ENCODE measurements at places on chromosomes 2 and 18.

- no peak for DNase-seq
These were observed 1.3 kb upstream of the EIF2AK3 start for GRCh38 chr2:88628571-88628939.

DNA sequence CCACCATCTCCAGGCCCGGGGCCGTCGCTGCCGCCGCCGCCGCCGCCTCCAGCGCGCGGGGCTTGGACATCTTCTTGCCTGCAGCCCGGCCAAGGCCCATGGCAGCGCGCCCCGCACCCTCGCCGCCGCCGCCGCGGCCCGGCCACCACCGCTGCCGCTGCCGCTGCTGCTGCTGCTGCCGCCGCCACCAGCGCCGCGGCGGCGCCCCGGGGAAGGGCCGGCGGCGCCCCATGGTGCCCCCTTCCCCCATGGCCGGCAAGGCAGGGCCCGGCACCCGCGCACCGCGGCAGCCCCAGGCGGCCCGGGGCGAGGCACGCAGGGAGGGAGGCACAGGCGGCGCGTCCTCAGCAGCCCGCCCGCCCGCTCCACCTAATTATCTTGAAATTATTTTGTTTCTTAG is 3057.4 kb downstream of the RPIA start:
- DNase-seq = no peak

DNA sequence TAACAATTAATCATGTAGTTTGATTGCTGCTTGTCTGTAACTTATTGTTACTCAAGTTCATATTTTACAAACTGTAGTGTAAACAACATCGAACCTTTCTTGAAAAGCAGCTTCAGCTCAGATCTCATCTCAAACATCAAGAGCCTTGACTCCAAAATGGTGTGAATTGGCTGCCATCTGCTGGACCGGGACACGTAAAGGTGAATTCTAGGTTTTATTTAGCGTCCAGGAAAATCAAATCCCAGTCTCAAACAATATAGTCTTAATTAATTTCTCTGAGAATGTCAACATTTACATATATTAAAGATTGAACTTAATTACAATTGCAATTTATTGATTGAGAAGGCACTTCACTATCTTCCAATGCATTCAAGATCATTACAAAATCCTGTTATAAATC is 453.0 kb downstream of the GALR1 start:
- no peak for DNase-seq

GRCh38 chr2:113692698-113693428 is 63.6 kb downstream of the SLC35F5 start:
- no peak for DNase-seq
